Activated CD4-positive, alpha-beta T cell treated with anti-CD3 and anti-CD28 coated beads for 36 hours (primary cell): ENCODE measurements at places on chromosomes 4 and X.

DNA sequence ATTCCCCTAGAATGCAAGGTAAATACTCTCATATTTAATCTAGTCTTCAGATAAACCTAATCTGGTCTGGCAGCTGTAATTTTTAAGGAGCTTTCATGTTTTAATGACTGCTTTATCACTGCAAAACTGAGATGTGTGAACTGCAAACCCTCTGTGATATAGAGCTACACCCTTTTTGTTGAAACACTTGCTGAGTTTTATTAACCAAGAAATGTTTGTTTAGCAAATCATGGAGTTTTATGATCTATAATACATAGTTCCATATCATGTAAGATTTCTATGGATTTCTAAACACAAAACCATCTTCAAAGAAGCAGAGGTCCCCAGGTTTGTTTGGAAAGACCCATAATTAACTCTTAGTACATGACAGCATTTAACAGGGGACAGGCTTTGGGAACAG, 126.4 kb downstream of the BTC start:
- no peak for DNase-seq
- peaks cover 2% of the 10 kb centered on the region for H3K4me1 ChIP-seq

GRCh38 chrX:39802354-39802753, 295.4 kb downstream of the BCOR start:
- no peaks in the 10 kb centered on the region for H3K27me3 ChIP-seq
- no peak for DNase-seq
- no peak overlapping the region for H3K27ac ChIP-seq
- H3K4me1 ChIP-seq, result peaks cover 17% of the 10 kb centered on the region
- H3K4me3 ChIP-seq, result no peak overlapping the region

- peak; percentile 81 for DNase-seq
- peak overlapping the region; percentile 91 for H3K27ac ChIP-seq
- peak overlapping the region; percentile 32 for H3K4me3 ChIP-seq
- H3K4me1 ChIP-seq, result peaks cover 36% of the 10 kb centered on the region
Measured at GRCh38 chrX:119647552-119648420, 41.6 kb upstream of the NKRF start.

DNA sequence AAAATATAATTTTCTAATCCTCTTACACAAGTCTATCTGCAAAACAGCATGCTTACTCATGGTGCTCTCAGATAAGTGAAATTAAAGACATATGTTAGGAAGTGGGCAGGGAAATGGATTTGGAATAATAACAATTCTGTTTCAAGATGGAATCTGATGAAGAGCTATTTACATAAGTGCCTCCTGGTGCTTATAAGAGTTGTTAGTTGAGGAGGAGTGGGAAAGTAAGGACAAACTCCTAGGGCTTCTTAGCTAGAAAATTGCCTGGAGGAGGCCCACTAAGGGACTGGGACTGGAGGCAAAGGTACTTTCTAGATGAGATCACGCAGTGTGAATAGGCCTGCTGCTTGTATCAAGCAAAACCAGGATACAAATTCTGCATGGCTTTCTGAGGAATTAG, 939.8 kb downstream of the GLUD2 start:
- no peaks in the 10 kb centered on the region for H3K36me3 ChIP-seq
- no peak overlapping the region for H3K4me3 ChIP-seq
- H3K4me1 ChIP-seq, result no peaks in the 10 kb centered on the region

DNA sequence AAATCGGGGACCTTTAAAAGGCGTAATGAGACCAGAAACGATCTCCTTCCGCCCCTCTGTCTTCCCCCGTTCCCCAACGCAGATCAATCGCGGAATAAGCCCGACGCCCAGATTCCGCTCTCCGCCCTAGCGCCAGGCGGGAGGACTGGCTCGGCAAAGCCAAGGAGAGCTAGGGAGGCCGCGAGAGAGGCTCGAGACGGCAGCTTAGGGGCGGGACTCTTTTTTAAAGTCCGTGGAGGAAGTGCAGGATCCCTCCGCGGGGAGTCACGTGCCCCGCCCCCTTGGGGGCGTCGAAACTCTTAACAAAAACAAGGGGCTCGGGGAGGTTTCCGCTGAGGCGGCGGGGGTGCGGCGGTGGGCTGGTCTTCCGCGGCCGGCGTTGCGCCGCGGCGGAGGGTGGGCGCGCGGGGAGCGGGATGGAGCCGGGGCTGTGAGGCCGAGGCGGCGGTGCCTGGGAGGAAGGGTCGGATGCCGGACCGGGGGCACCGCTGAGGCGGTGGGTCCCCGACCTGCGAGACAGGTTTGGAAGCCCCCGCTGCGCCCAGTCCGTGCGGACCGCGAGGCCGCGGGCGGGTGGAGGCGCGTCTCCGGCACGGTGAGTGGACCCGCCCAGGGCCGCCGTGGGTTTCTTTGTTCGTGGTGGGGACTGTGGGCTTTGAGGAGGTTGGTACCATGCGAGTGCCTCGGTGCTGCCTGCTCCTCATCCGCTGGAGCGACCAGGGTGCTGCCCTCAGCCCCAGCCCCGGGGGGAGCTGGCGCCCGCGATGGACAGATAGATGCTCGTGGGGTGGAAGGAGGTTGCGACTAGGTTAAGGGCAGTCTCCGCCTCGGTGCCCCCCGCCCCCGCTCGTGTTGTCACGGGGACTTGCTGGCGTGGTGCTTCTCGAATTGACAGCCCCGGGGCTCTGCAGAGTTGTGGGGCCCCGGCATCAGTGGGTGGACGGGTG, at the start of gene CCNG2:
Gene CCNG2 (plus strand): TSS at position 296 of the 947 bp plus-strand sequence. CDS start 1,326 bp downstream, outside the sequence.
- H3K36me3 ChIP-seq, result peaks cover 10% of the 10 kb centered on the region
- peaks cover 31% of the 10 kb centered on the region for H3K4me1 ChIP-seq
- no peaks in the 10 kb centered on the region for H3K27me3 ChIP-seq
- H3K4me3 ChIP-seq, result peak within 1 kb of the TSS; percentile 97
- H3K27ac ChIP-seq, result peak within 1 kb of the TSS; percentile 97

- no peak for DNase-seq
- H3K4me1 ChIP-seq, result no peaks in the 10 kb centered on the region
- no peaks in the 10 kb centered on the region for H3K27me3 ChIP-seq
- no peak overlapping the region for H3K27ac ChIP-seq
Measured at GRCh38 chr4:157327666-157328065, 107.1 kb downstream of the GRIA2 start.

DNA sequence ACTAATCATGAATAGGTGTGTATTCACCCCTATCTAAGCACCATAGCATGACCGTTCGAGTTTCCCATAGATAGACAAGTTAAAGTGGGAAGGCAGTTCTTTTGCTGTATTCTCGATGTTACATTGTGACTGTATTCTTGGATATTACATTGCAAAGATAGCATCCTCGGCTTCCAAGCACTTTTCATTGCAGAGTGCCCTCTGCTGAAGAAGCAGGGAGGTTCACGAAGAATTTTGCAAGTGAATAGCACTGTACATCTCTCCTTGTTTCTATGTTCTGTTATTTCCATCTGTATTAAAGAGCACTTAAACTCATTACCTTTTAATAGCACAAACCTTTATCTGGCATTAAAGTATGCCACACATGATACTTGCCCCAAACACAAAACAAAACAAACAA, 426.7 kb upstream of the ARX start:
- no peaks in the 10 kb centered on the region for H3K27me3 ChIP-seq
- no peak for DNase-seq
- no peak overlapping the region for H3K4me3 ChIP-seq
- H3K4me1 ChIP-seq, result no peaks in the 10 kb centered on the region
- H3K27ac ChIP-seq, result no peak overlapping the region
- no peaks in the 10 kb centered on the region for H3K36me3 ChIP-seq

DNA sequence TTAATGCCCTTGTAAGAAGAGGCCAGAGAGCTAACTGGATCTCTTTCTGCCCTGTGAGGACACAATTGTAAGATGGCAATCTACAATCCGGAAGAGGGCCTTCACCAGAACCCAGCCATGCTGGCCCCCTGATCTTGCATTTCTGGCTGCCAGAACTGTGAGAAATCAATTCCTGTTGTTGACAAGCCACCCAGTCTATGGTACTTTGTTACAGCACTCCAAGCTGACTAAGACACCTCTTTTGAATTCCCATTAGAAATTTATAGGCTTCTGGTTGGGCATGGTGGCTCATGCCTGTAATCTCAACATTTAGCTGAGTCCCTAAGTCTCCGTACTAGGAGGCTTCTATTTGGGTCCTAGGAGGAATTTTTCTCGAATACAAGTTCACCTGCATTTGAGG, 48.8 kb upstream of the RELL1 start:
- no peak overlapping the region for H3K4me3 ChIP-seq
- no peaks in the 10 kb centered on the region for H3K36me3 ChIP-seq
- H3K27me3 ChIP-seq, result no peaks in the 10 kb centered on the region
- no peak overlapping the region for H3K27ac ChIP-seq

DNA sequence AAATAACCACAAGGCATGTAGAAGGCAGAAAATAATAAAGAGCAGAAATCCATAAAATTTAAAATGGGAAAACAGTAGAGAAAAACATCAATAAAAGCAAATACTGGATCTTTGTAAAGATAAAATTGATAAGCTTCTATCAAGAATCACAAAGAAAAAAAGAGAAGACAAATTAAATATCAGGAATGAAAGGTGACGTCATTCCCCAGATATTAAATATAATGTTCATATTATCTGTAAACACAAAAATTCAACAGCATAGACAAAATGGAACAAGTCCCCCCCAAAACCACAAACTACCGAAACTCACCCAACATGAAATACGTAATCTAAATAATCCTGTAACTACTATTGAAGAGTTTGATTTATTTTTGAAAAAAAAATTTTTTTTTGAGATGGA, 30.5 kb upstream of the FAM120C start:
- H3K4me3 ChIP-seq, result no peak overlapping the region
- no peaks in the 10 kb centered on the region for H3K36me3 ChIP-seq
- no peak overlapping the region for H3K27ac ChIP-seq
- H3K4me1 ChIP-seq, result no peaks in the 10 kb centered on the region

- no peaks in the 10 kb centered on the region for H3K36me3 ChIP-seq
- DNase-seq, result no peak
- H3K4me3 ChIP-seq, result no peak overlapping the region
Measured at GRCh38 chr4:95108883-95109421, 351.2 kb downstream of the BMPR1B start.

DNA sequence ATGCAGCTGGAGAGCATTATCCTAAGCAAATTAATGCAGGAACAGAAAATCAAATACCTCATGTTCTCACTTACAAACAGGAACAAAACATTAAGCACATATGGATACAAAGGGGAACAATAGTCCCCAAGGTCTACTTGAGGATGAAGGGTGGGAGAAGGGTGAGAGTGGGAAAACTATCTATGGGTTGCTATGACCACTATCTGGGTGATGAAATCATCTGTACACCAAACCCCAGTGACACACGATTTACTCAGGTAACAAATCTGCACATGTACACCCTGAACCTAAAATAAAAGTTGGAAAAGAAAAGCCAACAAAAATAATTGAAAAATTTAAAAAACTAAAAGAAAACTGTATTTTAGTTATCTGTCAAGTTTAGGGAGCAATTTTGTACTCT, 5.9 kb downstream of the HPGD start:
- DNase-seq, result no peak
- H3K27me3 ChIP-seq, result peaks cover 3% of the 10 kb centered on the region
- H3K4me1 ChIP-seq, result peaks cover 4% of the 10 kb centered on the region
- no peak overlapping the region for H3K4me3 ChIP-seq
- no peaks in the 10 kb centered on the region for H3K36me3 ChIP-seq

GRCh38 chr4:153494562-153494961, 28.4 kb downstream of the TMEM131L start:
- H3K27ac ChIP-seq, result peak overlapping the region; percentile 99
- peaks cover 34% of the 10 kb centered on the region for H3K36me3 ChIP-seq
- no peak for DNase-seq
- H3K27me3 ChIP-seq, result no peaks in the 10 kb centered on the region
- no peak overlapping the region for H3K4me3 ChIP-seq
- peaks cover 88% of the 10 kb centered on the region for H3K4me1 ChIP-seq

DNA sequence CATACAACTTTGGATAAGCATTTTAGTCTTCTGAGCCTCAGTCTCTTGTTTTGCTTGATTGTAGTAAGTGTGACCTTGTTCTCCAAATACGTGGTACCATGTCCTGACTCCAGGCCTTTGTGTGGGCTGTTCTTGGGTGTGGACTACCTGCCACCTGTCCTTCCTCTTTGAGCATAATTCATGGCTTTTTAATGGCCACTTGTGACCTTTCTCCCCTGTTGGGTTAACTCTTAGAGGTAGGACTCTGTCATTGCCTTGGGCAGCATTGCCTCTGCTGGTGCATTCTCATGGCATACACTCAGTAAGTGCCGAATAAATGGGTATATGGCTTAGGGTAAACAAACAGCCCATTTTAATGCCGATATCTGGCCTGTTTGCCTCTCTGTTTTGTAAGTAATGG, 3.0 kb downstream of the NSD2 start:
- H3K4me1 ChIP-seq, result peaks cover 49% of the 10 kb centered on the region
- H3K4me3 ChIP-seq, result peak overlapping the region; percentile 5
- peak overlapping the region; percentile 53 for H3K27ac ChIP-seq

DNA sequence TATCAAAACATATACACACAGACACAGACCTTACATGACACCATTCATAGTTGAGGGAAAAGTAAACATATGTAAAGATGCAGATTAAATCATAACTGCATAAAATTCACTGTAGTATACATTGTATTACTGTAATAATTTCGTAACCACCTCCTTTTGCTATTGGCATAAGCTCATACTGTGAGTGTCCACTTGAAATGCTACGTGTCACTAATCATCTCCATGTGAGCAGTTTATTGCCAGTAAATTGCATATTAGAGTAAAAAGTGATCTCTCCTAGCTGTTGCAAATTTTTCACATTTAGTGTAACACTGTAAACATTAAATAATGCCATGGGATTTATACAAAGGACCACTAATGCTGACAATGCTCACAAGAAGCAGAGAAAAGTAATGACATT, 256.7 kb upstream of the GNPDA2 start:
- H3K36me3 ChIP-seq, result no peaks in the 10 kb centered on the region
- H3K4me1 ChIP-seq, result no peaks in the 10 kb centered on the region
- no peak for DNase-seq
- H3K27me3 ChIP-seq, result no peaks in the 10 kb centered on the region

DNA sequence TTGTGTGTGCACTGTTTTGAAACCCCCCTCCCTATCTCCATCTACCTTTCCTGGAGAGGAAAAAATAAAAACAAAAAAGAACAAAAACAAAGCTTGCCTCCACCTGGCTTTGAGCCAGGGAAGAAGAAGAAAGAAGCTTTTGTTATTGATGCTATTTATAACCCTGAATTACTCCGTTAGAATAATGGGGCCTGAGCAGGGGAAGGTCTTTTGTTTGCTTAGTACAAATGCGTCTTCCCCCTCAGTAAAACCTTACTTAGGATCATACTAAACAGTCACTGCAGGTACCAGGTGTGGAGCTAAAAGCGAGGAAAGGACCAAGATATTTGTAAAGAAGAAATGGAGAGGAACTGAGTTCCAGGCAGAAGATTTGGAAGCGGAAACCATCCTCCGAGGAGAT, 352.1 kb downstream of the KCNIP4 start:
- H3K4me1 ChIP-seq, result no peaks in the 10 kb centered on the region
- H3K27me3 ChIP-seq, result no peaks in the 10 kb centered on the region
- no peak overlapping the region for H3K27ac ChIP-seq
- H3K4me3 ChIP-seq, result no peak overlapping the region
- DNase-seq, result no peak

DNA sequence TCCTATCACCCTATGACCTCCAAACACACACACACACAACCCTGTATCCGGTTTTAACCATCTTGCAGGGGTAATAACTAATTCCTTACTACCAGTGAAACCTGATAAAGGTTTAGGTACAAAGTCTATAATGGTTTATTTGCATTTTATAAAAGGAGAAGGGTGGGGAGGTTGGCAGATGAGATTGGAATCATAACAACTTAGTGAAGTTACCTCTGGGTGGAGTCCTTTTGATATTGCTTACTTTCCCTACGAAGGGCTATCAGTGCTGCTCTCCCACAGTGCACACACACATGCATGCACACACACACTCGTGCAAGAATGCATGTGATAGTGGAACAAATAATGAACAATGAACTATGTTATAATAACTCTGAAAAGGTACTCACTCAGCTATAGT, 56.1 kb downstream of the CCSER1 start:
- DNase-seq, result no peak
- H3K27ac ChIP-seq, result no peak overlapping the region
- no peaks in the 10 kb centered on the region for H3K36me3 ChIP-seq
- no peak overlapping the region for H3K4me3 ChIP-seq

- peaks cover 2% of the 10 kb centered on the region for H3K27me3 ChIP-seq
- no peak overlapping the region for H3K27ac ChIP-seq
- H3K36me3 ChIP-seq, result no peaks in the 10 kb centered on the region
Measured at GRCh38 chr4:168677879-168678278, 181.0 kb downstream of the PALLD start.
